ENCODE measurements at places on chromosomes 16 and 17. TPM values are rescaled to one million over a fixed set of nuclear protein-coding genes. Genes with fewer than 3 reads are reported as not detected.
A peak's percentile ranks its signal among the peaks of the same experiment; 100 is the strongest.

The C16orf46 gene
- 1.8 TPM for total RNA-seq

The C17orf50 gene
- not detected for total RNA-seq

The EME1 gene
- 3.0 TPM for total RNA-seq

The CES1 gene
- not detected for total RNA-seq

The KRT38 gene
- not detected for total RNA-seq

DNA sequence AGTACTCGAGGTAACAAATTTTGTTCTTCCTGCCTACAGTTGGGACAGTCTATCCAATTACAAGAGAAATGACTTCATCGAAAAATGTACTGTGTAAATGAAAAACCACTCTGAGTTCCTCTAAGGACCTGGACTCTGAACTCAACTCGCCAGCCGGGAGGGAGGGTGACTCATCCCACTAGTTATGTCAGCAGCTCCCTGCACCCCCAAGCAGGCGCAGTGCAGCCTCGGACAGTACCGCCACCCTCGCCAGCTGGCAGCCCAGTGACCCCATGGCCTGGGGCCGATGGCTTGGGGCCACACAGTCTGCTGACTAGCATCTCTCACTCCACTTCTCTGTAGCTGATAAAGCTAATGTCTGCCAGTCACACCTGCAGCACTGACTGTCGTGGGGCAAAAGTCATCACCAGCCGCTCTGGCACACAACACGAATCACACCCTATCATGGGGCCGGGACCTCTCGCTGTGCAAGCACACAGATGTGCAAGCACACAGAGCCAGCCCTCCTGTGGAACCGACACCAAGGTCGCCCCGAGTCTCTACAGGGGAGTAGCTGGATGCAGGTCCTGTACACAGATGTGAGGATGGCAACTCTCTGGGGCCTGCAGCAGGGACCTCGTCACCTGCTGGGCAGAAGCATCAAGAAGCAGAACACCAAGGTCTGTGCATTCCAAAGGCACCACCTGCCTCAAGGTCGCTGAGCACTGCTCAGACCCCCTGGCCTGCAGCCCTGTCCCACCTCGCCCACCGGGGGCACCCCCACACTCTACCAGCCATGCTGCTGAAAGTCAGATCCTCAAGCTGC, 5.7 kb downstream of the CSNK1D start:
- H3K4me1 ChIP-seq: peaks cover 31% of the 10 kb centered on the region
- peak overlapping the region; percentile 79 for H3K27ac ChIP-seq
- peak overlapping the region; percentile 21 for H3K4me3 ChIP-seq

GRCh38 chr16:59848296-59848695, 1114.2 kb upstream of the GOT2 start:
- H3K4me3 ChIP-seq: no peak overlapping the region
- no peaks in the 10 kb centered on the region for H3K36me3 ChIP-seq
- peak; percentile 34 for DNase-seq
- no peak overlapping the region for H3K27ac ChIP-seq

DNA sequence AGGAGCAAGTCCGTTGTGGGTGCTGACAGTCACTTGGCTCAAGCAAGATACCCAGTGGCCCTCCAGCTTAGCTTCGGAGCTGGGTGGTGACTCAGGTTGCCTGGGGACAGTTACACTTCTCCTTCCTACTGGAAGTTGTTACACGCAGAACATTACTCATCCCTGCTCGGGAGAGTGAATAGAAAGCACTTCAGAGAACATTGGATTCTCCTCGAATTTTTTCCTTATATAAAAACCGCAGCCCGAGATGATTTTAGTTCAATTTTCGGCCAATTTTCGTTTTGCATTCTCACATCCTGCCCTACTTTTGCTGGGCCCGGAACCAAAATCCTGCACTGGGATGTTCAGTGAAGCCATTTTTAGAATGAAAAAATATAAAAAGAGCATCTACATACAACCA, 99.7 kb downstream of the ELAC2 start:
- H3K4me3 ChIP-seq: no peak overlapping the region
- no peak for DNase-seq
- H3K36me3 ChIP-seq: no peaks in the 10 kb centered on the region
- H3K27me3 ChIP-seq: no peaks in the 10 kb centered on the region

- no peaks in the 10 kb centered on the region for H3K27me3 ChIP-seq
- no peak overlapping the region for H3K4me3 ChIP-seq
- no peak overlapping the region for H3K27ac ChIP-seq
- no peak for DNase-seq
- peaks cover 25% of the 10 kb centered on the region for H3K36me3 ChIP-seq
- H3K4me1 ChIP-seq: no peaks in the 10 kb centered on the region
Measured at GRCh38 chr16:14611660-14612059, 18.4 kb downstream of the PARN start.

GRCh38 chr16:73891129-73891542, 405.5 kb upstream of the PSMD7 start:
- no peak overlapping the region for H3K4me3 ChIP-seq
- H3K27me3 ChIP-seq: peaks cover 6% of the 10 kb centered on the region
- no peak overlapping the region for H3K27ac ChIP-seq
- H3K4me1 ChIP-seq: no peaks in the 10 kb centered on the region

DNA sequence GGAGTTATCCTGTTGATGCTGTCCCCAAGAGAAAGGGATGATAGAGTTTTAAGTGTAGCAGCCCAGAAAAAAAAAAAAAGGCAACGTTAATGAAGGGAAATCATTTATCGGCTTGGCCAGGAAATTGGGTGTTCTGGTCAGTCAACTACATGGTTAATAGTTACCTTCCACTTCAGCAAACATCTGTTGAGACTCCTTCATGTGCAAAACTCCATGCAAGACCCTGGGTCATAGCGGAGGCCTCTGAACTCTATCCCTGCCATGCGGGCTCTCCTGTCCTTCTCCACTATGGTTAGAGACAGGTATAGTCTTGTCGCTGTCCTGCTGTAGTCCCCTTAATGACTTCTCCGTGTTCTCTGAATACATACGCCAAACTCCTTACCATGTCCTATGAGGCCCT, 3.5 kb upstream of the LYRM9 start:
- H3K27ac ChIP-seq: no peak overlapping the region
- H3K36me3 ChIP-seq: no peaks in the 10 kb centered on the region
- H3K4me1 ChIP-seq: no peaks in the 10 kb centered on the region

- no peaks in the 10 kb centered on the region for H3K27me3 ChIP-seq
- no peak overlapping the region for H3K4me3 ChIP-seq
- peaks cover 5% of the 10 kb centered on the region for H3K4me1 ChIP-seq
Measured at GRCh38 chr16:923184-923583, 47.6 kb downstream of the LMF1 start.

DNA sequence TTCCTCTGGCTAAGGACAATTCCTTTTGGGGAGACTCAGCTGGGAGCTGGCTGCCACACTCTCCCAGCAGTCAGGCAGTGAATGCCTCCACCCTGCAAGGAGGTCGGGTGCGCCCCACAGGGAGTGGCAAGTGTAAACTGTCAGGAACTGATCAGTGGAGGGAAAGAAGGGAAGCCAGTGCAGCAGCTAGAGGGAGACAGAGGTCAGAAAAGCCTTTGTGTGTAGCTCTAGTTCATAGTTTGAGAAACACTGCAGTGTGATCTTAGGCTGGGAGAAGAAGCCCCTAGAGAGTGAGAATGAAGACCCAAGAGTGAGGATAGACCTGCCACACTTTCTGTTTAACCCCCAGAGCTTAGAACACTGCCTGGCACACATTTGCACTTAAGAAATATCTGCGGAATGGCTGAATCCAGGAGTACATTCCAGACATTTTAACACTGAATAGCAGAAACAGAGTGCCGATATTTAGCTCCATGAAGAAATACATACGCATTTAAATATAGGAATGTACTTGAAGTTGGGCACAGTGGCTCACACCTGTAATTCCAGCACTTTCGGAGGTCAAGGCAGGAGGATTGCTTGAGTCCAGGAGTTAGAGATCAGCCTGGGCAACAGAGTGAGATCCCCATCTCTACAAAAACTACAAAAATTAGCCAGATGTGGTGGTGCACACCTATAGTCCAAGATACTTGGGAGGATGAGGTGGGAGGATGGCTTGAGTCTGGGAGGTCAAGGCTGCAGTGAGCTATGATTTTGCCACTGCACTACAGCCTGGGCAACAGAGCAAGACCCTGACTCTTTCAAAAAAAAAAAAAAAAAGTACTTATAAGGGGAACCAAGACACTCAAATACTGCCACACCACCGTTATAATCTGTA, 11.1 kb upstream of the SLC5A11 start:
- H3K36me3 ChIP-seq: no peaks in the 10 kb centered on the region
- peaks cover 11% of the 10 kb centered on the region for H3K4me1 ChIP-seq
- H3K27me3 ChIP-seq: no peaks in the 10 kb centered on the region
- no peak overlapping the region for H3K4me3 ChIP-seq

- no peak for DNase-seq
- H3K36me3 ChIP-seq: no peaks in the 10 kb centered on the region
- H3K27me3 ChIP-seq: no peaks in the 10 kb centered on the region
- H3K27ac ChIP-seq: no peak overlapping the region
- H3K4me1 ChIP-seq: no peaks in the 10 kb centered on the region
Measured at GRCh38 chr17:10059684-10060211, 138.7 kb downstream of the GAS7 start.

- H3K36me3 ChIP-seq: no peaks in the 10 kb centered on the region
- no peak overlapping the region for H3K4me3 ChIP-seq
- no peak for DNase-seq
- no peak overlapping the region for H3K27ac ChIP-seq
- H3K4me1 ChIP-seq: no peaks in the 10 kb centered on the region
Measured at GRCh38 chr17:20043021-20043420, 33.9 kb downstream of the SPECC1 start.

GRCh38 chr16:83266848-83267553, 540.8 kb upstream of the HSBP1 start:
- H3K36me3 ChIP-seq: no peaks in the 10 kb centered on the region
- no peaks in the 10 kb centered on the region for H3K4me1 ChIP-seq
- no peaks in the 10 kb centered on the region for H3K27me3 ChIP-seq

GRCh38 chr16:12547608-12547922, 256.1 kb downstream of the CPPED1 start:
- no peak overlapping the region for H3K4me3 ChIP-seq
- no peaks in the 10 kb centered on the region for H3K36me3 ChIP-seq
- DNase-seq: no peak
- no peak overlapping the region for H3K27ac ChIP-seq

DNA sequence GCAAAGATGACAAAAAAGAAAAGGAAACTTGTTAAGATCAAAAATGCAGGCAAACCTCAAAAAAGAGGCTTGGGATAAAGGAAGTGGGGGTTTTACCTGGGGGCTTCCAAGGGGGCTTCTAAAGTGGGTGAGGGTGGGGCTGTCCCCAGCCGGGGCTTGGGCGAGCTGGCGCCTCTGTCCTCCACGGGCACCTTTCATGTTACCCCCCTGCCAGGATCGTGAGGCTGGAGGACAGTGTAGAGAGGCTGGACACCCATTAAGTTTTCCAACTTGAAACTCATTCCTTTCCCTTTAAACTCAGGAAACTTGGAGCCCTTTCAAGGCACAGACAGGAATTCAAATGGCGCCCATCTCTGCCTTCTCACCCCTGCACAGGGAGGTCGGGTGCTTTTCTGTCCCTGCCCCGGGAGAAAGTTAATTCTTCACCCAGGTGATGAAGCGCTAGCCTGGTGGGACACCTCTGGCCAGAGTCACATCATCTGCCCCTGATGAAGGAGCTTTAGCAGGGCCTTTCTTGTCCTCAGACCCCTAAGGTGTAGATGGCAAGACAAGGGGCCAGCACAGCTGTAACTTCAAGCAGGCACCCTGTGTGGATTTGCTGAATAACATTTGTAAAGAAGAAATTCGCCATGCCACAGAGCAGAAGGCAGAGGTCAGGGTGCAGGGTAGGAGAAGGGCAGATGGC, 87.3 kb downstream of the C16orf78 start:
- peaks cover 17% of the 10 kb centered on the region for H3K27me3 ChIP-seq
- H3K4me3 ChIP-seq: no peak overlapping the region
- H3K4me1 ChIP-seq: no peaks in the 10 kb centered on the region
- no peak for DNase-seq
- H3K27ac ChIP-seq: no peak overlapping the region
- H3K36me3 ChIP-seq: no peaks in the 10 kb centered on the region

Measured in astrocyte (in vitro differentiated cells and primary cell).